Stimulated activated CD4-positive, alpha-beta T cell treated with anti-CD3 and anti-CD28 coated beads, Interleukin-4, amount 100 ng/mL, for 1 hour (primary cell): ENCODE measurements at places on chromosomes 5 and 9.

DNA sequence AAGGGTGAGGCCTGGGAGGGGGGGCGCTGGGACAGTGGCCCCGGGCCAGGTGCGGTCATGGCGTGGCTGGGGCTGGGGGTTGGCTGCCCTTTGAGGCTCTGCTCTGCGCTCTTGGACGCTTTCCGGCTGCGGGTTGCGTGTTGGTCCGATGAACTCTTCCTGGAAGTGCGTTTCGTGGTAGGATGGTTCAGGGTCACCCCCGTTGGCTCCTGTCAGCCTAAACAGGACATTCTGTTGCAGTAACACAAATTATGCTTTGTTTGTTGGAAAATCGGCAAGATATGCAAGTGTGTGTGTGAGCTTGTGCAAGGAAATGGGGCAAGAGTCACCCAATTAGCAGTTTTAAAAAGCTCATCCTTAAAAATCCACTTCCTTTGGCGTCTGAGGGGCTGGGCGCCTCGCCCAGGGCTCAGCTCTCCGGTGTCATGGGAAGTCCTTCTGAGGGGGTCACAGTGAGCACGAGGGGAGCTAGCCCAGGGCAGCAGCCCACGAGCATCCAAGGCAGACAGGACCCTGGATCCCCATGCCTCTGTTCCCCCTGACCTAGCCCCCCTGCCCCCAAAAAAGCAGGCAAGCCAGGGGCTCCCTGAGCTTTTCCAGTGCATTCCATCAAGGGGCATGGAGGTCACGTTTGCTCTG lies 22.2 kb upstream of the RNU6ATAC start:
- no peak for DNase-seq

GRCh38 chr5:150122536-150123481 lies 32.8 kb downstream of the PDGFRB start:
- no peak for DNase-seq

DNA sequence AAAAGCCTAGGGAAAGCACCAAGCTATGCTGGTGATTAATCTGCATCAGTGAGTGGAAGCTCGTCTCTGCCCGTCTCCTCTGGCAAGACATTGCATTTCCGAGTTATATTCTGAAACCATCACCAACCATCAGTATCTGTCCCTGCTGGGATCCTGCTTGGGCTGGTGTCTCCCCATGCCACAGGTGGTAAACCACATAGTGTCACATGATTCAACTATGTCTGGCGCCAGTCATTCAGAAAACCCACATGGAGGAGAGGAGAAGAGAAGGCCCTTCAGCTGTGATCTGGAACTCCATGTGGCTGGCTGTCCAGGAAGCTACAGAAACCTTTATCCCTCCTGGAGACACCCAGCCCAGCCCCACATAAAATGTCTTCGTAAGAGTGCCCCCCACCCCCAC lies 4.8 kb downstream of the IL9 start:
- DNase-seq, result no peak

DNA sequence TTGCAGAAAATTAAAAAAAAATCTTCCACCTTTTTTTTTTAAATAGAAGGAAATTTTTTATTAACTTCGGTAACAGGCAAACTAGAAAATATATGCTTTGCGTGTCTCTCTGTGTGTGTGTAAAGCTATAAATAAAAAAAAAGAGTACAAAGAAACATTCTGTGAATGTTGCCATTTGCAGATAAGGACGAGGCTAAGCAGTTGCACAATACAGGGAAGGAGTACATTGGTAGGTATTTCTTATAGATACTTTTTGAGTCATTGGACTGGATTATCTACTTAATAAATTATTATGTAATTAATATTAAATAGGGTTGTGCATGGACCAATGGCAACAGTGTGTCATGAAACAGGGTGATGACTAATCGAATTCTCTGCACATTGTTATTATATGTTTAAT lies 102.4 kb downstream of the CAMK4 start:
- DNase-seq, result no peak

DNA sequence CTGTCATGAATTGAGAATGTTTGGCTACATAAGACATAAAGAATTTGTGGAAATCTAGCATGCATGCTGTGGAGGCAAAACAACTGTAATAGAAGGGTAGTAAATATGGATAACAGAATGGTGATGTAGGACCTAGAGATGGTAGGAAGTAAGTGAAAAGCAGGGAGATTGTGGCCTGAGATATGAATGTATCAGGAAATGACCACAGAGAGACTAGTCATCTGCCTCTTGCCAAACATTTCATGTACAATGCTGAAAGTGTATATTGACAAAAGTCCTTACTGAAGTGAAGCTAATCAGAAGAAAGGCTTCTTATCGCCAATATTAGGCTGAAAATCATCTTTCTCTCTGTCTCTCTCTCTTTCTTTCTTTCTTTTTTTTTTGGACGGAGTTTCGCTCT lies 873.1 kb upstream of the CTNND2 start:
- DNase-seq, result no peak

DNA sequence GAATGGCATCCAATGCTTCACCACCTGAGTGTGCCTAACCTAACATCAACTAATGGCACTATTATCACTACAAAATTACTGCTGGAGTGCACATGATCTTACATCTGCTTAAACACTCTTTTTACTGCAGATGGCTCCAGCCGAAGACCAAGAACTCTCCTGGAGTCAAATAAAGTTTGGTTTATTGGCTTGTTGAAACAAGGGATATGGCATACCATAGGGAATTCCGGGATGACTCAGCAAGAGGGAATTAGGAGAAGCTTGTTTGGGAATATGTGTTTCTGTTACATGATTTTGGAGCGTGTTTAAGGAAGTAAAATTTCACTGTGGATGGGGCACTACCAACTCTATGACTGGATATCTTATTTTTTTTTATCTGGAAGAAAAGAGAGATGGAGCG lies 872.6 kb downstream of the DTWD2 start:
- no peak for DNase-seq

DNA sequence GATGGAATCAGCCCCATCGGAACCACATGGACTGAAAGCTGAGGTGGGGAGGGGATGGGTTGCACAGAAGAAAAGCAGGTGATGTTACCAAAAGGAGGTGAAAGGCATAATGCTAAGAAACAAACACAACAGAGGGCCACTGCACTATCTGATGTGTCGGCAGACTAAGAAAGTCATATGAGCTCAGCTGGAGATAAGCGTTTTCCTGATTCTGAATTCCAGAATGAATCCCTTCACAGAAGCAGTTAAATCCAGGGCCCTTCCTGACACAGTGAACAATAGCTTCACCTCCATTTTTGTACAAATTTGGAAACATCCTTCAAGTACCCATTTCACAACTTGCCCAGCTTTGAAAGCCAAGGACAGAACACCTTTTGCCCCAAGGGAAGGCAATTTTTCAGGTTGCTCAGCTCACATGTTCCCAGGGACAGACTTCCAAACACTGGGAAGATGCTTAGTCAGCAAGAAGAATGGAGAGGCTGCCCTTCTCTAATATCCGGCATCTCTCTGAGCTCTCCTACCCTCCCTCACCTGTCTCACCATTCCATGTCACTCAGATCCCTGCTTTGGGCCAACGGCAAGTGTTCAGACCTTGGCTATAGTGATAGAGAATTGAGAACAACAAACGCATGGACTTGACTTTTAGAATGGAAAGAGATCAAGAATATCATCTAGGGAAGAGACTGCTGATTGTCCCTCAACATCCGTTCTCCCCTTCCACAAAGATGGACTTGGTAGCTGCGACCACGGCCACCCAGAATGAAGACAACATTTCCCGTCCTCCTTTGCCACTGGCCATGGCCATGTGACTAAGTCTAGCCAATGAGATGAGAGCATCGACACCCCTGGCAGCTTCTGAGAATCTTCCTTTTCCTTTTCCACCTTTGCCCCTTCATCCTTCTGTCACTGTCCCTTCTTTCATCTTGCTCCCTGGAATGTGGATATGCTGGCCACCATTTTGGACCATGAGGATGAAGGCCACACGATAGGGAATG lies 68.6 kb upstream of the IL17B start:
- DNase-seq, result no peak

DNA sequence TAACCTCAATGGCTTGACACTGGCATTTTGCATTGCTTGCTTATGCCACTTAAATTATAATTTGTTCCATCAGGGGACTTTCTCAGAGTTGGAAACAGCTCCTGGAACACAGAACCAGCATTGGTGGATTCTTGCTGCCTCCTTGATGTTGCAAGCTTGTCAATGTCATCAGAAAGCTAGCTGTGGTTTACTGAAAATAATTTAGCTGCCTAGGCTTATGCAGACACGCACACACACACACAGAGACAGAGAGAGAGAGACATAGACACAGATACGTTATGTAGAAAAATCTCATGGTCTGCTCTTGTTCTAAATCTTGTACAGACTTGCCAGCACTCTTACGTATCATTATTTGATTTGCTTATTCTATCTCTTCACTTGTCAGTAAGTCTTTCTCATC lies 78.0 kb downstream of the HMHB1 start:
- no peak for DNase-seq

GRCh38 chr9:95104980-95105379 lies 212.5 kb downstream of the FANCC start:
- no peak for DNase-seq

DNA sequence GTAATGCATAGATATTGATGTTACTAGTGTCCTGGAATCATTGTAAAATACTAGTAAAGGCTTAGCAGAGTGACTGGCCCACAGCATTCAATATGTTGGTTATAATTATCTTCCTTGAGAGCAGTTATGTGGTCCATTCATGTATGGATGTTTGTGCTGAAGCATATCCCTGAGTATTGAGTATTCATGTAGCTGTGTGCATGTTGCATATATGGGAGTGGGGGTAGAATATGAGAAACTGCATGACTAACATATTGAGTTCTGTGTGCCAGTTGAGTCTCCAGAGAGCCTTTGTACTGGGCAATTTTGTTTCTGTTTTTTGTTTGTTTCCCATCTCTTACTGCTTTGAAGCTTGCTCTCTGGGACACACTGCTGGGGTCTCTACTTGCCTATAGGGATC lies 222.7 kb upstream of the TRIM32 start:
- DNase-seq, result no peak

DNA sequence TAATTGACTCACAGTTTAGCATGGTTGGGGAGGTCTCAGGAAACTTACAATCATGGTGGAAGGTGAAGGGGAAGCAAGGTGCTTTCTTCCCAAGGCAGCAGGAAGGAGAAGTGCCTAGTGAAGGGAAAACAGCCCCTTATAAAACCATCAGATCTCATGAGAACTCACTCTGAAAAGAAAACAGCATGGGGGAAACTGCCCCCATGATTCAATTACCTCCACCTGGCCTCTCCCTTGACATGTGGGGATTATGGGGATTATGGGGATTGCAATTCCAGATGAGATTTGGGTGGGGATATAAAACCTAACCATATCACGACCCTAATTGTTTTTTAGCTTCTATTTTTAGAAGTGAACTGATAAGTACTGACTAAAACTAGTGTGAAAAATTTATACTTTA lies 1377.5 kb upstream of the DMAC1 start:
- no peak for DNase-seq
